Astrocyte (in vitro differentiated cells and primary cell): ENCODE measurements at places on chromosomes 11 and 22.
A peak's percentile ranks its signal among the peaks of the same experiment; 100 is the strongest.

- DNase-seq: peak; percentile 25
These were observed 18.0 kb upstream of the IL17REL start for GRCh38 chr22:50030297-50031188.

DNA sequence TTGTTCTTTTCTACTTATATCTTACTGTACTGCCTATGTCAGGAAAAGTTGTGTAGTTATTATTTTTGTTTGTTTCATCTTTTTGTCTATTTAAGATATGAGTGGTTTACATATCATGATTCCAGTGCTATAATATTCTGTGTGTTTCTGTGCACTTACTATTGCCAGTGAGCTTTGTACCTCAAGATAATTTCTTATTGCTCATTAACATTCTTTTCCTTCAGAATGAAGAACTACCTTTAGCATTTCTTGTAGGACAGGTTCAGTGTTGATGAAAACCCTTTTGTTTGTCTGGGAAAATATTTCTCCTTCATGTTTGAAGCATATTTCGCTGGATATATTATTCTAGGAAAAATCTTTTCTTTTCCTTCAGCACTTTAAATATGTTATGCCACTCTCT, 452.7 kb upstream of the FAT3 start:
- DNase-seq: no peak

- DNase-seq: no peak
These were observed 19.6 kb downstream of the MORC2 start for GRCh38 chr22:30948930-30949342.

DNA sequence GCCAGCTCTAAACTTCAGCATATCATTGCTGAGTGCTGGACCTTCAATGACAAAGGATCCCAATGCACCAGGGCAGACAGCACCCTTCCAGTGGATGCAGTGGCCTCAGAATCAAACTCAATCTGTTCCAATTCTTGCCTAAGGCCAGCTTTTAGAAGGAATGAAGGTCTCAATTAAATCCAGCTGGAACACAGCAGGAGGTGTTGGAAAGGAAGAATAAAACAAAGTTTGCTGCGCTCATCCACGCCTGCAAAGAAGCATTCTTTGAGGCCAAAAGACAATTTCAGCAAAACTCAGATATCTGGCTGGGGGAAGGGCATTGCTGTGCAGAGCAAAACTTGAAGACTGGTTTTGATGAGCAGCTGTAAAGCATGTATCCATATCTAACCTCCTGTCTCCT, 120.7 kb downstream of the CCDC81 start:
- DNase-seq: no peak

- DNase-seq: no peak
These were observed 106.9 kb downstream of the CTNND1 start for GRCh38 chr11:57868491-57868890.

- no peak for DNase-seq
These were observed 24.7 kb downstream of the CPT1A start for GRCh38 chr11:68816917-68817419.

- no peak for DNase-seq
These were observed 5.7 kb upstream of the MMP20 start for GRCh38 chr11:102630598-102631448.

GRCh38 chr11:122313581-122313980, 197.6 kb upstream of the BLID start:
- no peak for DNase-seq

DNA sequence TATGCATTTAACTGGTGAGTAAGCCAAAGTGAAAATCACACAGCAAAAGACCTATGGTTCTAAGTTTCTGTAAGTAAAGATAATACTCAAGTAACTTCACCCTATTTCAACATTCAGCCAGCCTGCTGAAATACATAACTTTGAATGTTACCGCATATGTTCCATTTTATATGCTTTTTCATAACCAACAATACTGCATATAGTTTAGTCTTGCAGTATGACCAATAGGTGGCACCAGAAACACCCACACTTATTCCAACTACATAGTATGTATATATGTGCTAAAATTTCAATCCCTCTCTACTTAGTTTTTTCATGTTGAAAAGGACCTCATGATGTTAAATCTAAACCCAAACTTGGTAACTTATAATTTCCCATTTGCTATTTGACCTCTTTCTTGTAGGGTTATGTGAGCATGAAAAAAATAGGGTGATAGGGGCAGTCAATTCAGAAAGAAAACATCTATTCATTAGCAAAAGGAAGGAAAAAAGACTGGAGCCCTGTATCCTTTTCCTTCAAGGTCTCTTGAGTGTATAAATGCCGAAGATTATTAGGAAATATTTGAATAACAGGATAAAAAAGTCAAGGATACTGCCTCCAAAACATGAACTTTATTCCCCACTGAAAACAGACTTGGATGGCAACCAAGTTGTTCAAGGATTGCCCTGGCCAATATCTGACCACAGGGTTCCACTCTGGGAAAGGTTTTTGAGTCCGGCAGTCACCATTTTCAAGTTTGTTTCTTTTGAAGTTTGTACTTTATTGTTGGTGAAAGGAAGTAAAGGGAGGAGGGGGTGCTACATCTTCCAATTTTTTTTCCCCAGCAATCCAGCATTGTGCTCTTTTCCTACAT, 23.8 kb upstream of the FZD4 start:
- DNase-seq: no peak

DNA sequence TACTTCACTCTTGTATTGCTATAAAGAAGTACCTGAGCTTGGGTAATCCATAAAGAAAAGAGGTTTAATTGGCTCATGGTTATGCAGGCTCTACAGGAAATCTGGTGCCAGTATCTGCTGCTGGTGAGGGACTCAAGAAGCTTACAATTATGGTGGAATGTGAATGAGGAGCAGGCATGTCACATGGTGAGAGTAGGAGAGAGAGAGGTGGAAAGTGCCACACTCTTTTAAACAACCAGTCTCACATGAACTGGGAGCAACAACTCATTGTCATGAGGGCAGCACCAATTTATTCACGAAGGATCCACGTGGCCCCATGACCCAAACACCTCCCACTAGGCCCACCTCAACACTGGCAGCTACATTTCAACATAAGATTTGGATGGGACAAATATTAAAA, 24.6 kb upstream of the IGLL5 start:
- no peak for DNase-seq

DNA sequence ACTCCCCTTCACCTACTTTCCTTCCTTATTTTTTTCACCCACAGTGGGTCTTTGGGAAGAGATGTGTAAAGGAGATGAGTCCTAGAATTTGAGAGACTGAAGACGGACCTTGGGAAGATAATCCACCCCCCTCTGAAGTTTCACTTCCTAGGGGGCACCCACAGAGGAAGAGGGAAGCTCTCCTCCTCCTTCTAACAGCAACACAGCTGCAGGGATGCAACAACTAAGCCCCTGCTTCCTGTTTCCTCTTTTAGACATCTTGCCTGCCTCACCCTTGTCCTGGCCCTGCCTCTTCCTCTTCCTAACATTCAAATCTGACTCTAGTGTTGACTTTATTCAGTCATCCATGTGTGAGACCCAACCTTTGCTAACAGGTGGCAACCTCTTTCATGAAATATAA, 424.6 kb downstream of the BUD13 start:
- no peak for DNase-seq

GRCh38 chr22:19599626-19600243, 75.5 kb upstream of the CLDN5 start:
- DNase-seq: no peak

- no peak for DNase-seq
These were observed 75.8 kb downstream of the CCDC34 start for GRCh38 chr11:27287205-27287604.

DNA sequence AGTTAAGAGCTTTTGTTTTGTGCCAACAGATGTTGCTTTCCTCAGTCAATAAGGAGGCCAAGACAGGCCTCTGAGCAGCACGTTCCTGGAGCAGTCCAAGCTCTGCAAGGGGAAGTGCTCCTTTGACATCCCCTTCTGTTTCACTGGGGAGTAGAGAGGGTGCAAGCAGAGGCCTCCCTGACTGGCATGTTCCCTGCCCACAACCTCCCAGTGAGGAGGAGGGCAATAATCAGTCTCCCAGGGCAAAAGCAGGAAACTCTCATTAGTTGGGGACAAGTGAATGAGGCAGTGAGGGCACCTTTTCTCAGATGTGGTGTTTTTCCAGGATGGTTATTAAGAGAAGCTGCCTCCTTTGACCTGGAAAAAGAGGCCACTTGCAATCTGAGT, 79.5 kb upstream of the ZBED5 start:
- no peak for DNase-seq

GRCh38 chr11:120611581-120611980, 100.0 kb downstream of the GRIK4 start:
- no peak for DNase-seq

DNA sequence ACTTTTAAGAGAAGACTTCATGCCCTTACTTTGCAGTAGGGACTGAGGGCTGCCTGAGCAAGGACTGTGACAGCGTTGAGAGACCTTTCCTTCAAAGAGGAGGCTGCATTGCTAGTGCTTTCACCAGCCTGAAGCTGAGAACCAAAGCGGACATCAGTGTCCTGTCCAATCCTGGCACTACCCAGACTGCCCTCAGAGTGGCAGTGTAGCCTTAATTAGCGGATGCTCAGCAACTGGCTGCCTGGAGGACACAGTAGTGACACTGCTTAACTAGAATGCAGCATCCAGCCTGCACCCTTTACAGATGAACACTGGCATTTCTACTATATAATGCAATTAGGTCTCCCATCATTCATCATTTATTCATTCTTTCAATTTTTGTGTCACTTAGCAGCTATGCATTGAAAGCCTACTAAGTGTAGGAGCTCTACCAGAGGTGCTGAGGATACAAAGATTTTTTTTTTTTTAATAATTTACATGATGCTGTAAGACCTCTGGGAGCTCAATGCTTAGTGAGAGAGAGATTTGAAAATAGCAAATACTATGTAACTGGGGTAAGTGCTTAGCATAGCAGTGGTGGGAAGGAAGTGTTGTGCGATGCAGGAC, 36.9 kb upstream of the SLC36A4 start:
- peak; percentile 45 for DNase-seq

- DNase-seq: no peak
These were observed 23.3 kb upstream of the TMEM191C start for GRCh38 chr22:21443735-21444421.

DNA sequence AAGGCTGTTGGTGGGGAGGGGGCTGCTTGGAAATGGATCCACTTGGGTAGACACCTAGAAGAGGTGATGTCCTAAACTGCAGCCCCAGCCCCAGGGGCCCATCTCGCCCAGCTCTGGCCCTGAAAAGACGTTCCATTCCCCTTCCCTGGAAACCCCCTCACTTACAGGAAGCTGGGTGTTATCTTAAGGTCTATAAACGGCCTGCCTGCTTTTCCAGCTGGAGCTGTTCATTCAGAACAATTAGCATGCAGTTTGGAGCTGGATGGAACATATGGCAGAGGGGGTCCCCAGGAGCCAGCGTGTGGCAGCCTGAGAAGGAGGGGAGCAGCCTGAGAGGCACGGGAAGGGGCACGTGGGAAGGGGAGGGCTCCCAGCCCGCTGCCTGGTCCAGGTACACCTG, 139.6 kb downstream of the PKNOX2 start:
- no peak for DNase-seq

- peak; percentile 91 for DNase-seq
These were observed 50.5 kb downstream of the MAPK1 start for GRCh38 chr22:21816787-21817496.

DNA sequence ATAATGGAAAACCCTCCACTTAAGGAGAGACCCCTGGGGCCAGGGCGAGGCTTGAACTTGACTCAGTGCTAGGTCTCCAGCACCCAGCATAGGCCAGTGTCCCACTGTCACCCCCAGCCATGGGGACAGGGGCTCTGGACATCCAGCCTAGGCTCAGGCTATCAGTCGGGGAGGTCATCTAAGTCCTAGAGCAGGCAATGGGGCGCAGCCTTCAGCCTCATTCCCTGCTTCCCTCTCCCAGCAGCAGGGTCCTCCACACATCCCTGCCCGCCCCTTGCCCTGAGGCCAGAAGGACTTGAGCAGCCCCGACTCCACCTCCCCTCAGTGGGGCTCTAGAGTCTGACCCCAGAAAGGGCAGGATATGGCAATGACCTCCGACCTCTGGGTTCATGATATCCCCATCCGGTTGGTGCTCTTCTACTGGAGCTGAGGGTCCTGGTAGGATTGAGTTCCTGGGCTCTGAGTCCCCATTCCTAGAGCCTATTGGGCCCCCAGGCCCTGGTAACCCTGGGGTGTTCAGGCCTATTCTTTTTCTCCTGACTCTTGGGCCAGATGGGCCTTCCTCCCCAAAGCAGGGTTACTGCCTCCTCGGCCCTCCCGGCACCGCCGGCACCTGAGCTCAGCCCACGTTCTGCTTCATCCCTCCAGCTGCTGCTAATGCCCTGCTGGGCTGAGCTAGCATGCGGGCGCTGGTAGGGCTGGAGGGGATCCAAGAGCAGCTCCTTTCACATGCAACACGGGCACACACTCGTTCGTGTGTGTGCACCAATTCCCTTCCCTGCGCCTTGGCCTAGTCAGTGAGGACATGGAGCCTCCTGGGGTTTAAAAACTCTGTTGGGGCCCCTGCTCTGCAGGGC, 4.4 kb downstream of the CST6 start:
- DNase-seq: no peak

- DNase-seq: no peak
These were observed 192.2 kb downstream of the ST3GAL4 start for GRCh38 chr11:126547691-126548090.

DNA sequence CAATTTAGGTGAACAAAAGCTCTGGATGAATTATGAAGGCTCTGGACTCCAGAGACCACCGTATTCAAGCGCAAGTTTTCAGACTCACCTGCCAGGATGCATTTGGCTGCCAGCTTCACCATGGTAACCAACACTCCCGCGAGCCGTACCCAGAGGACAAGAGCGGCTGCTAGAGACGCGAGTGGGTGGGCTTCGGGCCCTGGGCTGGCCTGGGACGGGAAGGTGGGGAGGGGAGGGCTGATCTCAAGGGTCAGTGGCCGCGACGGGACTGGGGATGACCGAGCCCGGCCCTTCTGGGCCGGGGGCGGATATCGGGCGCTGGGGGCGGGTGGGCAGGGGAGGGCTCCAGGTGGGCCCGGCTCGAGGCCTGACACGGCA, 344 bp downstream of the IFT27 start:
- no peak for DNase-seq

GRCh38 chr22:24270556-24271385, at the start of gene SPECC1L:
Gene SPECC1L, plus strand, starts transcription at chr22:24270831. Its CDS starts 31,401 bp downstream, at chr22:24302232.
- DNase-seq: peak; percentile 71

DNA sequence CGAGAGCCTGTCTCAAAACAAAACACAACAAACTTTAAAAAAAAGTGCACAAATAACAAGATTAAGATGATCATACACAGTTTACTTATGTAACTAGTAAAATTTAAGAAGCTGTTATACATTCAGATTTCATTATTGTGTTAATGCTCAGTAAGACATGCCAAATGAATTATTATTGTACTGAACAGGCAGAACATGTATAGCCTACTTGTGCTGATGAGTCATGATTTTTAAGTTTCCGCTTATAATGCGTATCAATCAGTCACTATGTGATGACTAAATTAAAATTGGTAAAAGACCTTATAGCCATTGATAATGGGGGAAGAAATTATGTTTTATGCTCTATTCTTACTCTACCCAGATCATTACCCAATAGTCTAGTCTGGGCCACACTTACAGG, 20.5 kb upstream of the EXPH5 start:
- DNase-seq: no peak
